ENCODE measurements at places on chromosomes 7 and 10.

- no peak for DNase-seq
Measured at GRCh38 chr7:151820491-151821105, 56.3 kb downstream of the PRKAG2 start.

GRCh38 chr7:39527951-39528350, 38.3 kb upstream of the YAE1 start:
- DNase-seq: no peak

DNA sequence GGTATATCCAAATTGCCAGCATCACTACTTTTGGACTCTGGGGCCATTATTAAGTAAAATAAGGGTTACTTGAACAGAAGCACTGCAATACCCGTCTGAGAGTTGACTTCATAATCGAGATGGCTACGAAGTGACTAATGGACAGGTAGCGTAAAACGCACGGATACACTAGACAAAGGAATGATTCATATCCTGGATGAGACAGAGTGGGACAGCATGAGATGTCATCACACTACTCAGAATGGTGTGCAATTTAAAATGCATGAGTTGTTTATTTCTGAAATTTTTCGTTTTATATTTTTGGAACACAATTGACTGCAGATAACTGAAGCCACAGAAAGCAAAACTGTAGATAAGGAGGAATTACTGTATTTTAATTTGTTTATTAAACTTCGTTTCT, 421.5 kb upstream of the LRGUK start:
- DNase-seq: no peak

DNA sequence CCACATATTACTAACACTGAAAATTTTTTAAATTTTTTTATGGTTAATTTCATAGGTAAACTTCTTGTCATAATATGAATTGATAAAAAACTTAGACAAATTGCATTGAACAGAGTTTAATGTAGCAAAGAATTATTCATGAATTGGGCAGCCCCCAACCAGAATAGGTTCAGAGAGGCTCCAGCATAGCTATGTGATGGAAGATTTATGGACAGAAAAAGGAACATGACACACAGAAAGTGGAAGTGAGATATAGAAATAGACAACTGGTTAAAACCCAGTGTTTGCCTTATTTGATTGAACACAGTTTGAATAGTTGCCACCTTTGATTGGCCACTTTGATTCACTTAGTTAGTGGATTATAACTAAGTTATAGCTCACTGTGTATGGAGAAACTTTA, 87.2 kb downstream of the AHR start:
- DNase-seq: no peak

GRCh38 chr7:149027055-149027454, 1.2 kb downstream of the PDIA4 start:
- no peak for DNase-seq

DNA sequence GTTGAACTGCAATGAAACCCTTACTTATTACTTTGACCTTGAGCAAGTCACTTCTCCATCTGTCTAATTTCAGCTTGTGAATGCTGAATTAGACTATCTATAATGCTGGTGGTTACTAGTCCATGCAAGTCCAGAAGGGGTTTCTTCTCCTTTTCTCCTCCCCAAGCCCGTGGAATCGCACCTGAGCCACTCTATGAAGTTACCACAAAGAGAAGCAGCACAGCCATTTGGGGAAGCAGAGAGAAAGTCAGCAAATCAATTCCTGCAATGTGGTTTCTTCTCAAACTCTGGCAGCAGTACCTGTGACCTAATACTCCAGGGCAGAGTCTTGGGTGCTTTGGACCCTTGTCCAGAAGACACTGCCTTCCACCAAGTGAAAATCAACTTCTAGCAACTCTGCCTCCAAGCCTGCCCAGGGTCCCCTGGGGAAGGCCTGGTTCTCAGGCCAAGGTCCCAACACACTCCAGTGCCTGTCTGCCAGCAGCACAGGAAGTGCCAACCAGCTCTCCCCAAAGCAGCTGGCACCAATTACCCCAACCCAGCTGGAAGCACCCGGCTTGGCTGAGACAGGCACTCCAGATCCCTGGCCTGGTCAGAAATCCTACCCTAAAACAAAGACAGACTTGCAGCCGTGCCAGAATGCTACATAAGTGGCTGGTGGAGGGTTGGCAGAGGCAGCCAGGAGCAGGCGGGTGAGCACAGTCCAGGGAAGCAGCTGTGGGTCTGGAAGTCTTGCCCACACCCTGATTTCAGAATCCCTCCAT, 200.3 kb downstream of the LSM5 start:
- DNase-seq: no peak

- no peak for DNase-seq
Measured at GRCh38 chr10:19469521-19469920, 346.7 kb upstream of the PLXDC2 start.

- DNase-seq: peak; percentile 21
Measured at GRCh38 chr10:27223964-27224363, 16.6 kb downstream of the ACBD5 start.

DNA sequence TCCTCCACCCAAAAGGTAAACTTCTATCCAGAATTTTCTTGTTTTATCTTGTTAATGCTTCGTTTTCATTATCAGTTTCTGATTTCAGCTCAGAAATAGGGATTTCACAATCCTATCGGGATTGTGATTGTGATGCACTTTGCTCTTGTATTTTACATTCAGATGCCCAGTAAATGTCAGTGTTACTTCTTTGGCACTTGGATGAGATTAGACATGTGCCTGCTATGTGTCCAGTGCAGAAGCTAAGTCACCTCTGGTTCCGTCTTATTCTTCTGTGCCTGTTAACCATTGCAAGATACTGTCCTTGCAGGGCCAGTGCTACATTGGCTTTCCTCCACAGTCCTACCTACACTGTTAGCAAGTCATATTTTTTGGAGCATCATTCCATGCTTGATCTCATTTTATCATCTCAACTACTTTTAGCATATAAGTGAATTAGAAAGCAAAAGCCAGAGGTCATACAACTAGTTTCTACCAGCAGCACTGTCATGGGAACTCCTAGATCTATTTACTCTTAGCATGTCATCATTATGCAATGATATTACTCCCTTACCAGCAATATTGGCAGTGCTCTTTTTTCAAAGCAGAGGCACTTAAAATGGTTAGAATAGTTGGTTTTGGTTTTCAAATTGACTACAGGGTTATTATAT, 26.7 kb downstream of the ZNF277 start:
- DNase-seq: no peak

All from activated CD4-positive, CD25-positive, alpha-beta regulatory T cell treated with anti-CD3 and anti-CD28 coated beads, Interleukin-2, amount 50 U/mL, for 16 hours (primary cell).